ENCODE measurements at places on chromosomes 4 and X.

GRCh38 chr4:139795527-139796314 is 130.1 kb downstream of the MGST2 start:
- no peak for DNase-seq

DNA sequence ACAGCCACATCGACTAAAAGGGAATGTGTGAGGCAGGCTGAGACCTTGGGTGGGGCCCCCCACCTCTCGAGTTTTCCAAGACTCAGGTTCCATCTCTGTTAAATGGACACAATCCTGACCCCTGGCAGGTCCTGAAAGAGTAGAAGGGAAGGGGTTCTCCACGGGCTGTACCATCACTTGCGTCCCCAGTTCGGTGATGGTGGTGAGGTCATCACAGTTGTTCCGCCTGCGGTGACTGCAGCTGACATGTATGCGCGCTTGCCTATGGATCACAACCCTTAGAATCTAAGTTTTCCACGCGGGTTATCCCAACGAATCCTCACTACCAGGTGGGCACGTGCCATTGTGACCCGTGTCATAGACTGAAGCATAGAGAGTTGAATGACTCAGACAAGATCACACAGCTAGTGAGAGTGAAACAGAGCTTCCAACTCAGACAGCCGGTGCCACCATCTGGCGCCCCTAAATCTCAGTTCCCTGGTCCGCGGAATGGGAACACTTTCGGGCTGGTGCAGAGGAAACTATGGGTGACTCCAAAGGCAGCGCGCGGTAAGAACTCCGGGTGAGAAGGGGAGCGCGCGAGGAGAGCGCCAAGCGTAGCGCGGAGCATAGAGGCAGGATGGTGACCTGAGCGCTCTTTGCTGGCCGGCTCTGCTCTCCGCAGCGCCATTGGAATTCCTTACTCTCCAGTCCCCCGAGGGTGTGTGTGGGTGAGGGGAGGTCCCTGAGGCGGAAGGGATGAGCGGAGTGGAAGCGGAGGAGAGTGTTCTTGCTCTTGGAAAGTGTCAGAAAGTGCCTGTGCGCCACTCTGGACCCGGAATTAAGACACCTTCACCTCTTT is 10.5 kb downstream of the MSX1 start:
- no peak for DNase-seq

DNA sequence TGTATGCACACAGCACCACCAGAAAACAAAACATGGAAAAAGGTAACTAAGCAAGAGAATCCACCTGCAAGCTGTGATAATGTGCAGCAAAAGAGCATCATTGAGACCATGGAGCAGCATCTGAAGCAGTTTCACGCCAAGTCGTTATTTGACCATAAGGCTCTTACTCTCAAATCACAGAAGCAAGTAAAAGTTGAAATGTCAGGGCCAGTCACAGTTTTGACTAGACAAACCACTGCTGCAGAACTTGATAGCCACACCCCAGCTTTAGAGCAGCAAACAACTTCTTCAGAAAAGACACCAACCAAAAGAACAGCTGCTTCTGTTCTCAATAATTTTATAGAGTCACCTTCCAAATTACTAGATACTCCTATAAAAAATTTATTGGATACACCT is 90.2 kb downstream of the TET2 start:
- DNase-seq: no peak

GRCh38 chrX:19750783-19751467 is 136.5 kb downstream of the SH3KBP1 start:
- no peak for DNase-seq

- no peak for DNase-seq
Observed at GRCh38 chr4:726838-727237, 21.2 kb downstream of the PCGF3 start.

- DNase-seq: no peak
Observed at GRCh38 chr4:103664436-103665075, 55.2 kb downstream of the TACR3 start.

DNA sequence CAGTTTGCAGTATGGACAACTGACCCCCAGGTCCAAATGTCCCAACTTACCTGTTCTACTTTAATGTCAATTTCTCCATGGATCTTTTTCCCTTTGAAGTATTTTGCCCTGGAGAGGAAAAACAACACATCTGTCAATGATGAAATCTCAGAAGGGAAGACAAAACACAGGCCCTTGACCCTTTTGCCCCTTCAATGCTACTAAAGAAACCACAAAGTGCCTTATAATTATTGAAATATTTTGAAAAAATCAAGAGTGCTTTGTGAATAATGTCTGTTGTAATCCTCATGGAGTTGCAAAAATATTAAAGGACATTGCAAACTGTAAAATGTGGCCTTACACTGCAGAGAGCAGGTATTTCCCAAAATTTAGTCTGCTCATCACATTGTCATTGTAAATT is 12.6 kb downstream of the SYN1 start:
- DNase-seq: no peak

- no peak for DNase-seq
Observed at GRCh38 chr4:168878623-168879022, 131.4 kb downstream of the CBR4 start.

- DNase-seq: peak; percentile 31
Observed at GRCh38 chr4:105145903-105146275, 787 bp upstream of the TET2 start.

- DNase-seq: no peak
Observed at GRCh38 chrX:153768311-153769157, 4.5 kb downstream of the PLXNB3 start.

GRCh38 chr4:124318292-124318691 is 394.2 kb downstream of the ANKRD50 start:
- DNase-seq: no peak

GRCh38 chrX:24380262-24381187 is 20.1 kb downstream of the SUPT20HL1 start:
- no peak for DNase-seq

All from CD4-positive, alpha-beta T cell treated with Interleukin-21 for 1 hour (primary cell).